ENCODE measurements at places on chromosomes 1 and 21. TPM values are rescaled to one million over a fixed set of nuclear protein-coding genes. Genes with fewer than 3 reads are reported as not detected.

GNG5 gene
- total RNA-seq, result 75.9 TPM

TAGLN2 gene
- 569 TPM for total RNA-seq

DNA sequence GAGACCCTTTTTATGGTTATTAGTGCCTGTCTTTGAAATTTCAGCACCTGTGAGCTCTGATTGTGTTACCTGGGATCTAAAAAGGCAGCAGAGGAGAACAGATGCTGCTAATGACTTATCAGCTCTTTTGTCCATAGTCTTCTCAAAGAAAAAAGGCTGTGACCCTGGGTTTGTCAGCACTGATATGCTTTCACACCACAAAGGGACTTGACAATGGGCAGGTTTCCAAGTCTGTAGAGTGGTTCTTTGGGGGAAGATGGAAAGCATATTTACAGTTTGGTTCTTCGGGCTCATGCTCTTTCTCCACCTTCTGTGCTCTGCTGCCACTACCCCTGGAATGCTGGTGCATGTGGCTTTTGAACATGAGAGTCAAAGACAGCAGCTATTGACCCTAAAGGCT lies 32.0 kb downstream of the DNAJC6 start:
- no peak for DNase-seq

DNA sequence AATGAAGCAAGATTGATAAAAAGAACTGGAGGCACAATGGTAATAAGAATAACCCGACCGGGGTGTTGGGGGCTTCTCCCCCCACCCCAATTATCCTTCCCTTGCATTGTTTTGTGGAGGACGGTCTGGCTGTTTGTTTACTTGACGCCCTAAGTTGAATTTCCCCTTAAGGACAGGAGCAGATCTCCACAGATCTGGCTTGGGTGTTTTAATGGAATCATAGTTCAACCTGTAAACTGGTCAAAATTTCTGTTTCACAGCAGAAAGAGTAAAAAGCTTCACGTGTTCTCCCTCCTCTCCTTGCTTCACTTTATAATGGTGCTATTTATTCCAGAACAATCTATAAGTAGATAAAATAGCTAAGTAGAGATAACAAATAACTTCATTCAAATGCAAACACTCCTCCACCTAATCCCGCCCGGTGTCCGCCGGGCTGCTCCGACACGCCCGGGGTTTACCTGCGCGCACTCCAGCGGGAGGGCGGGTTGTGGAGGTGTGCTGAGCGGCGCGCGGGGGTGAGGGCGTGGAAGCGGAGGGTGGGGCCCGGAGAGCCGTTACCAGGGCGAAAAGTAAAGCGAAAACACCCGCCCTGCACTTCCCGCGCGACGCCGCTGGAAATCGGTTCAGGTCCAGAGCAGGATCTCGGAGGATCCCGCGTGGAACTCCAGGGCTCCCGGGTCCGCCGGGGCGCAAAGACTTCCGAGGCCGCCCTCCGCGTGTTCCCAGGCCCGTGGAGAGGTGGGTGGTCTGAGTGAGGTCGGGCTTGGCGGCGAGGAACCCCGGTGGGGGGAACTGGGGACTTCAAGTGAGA lies 2.0 kb upstream of the ATF3 start:
- DNase-seq, result no peak

DNA sequence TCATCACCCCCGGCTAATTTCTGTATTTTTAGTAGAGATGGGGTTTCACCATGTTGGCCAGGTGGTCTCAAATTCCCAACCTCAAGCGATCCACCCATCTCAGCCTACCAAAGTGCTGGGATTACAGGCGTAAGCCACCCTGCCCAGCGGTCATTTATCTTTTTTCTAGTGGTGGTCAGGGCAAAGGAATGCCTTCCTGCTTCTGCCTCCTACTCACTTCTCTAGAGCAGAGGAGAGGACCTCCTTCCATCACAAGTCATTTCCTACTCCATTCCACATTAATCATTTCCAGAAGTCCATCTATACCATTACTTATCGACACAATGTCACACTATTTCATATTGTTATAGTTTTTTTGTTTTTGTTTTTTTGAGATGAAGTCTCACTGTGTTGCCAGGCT lies 13.3 kb downstream of the FBXO42 start:
- no peak for DNase-seq

DNA sequence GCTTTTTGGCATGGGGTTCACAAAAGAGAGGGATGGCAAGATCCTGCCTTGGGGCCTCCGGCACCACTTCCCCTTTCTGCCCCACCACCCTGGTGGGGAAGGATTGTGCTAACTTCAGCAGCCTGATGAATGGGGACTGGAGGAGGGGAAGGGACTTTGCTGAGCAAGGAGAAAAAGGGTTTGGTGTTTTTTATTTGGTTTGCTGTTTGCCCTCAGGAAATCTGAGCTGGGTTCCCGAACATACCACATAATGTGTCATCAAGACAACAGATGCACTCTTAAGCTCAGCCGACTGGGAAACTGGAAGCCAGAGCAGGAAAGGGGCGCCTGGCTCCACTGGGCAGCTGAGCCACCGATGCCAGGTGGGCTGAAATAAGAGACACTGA lies 19.8 kb downstream of the OLFML2B start:
- no peak for DNase-seq

DNA sequence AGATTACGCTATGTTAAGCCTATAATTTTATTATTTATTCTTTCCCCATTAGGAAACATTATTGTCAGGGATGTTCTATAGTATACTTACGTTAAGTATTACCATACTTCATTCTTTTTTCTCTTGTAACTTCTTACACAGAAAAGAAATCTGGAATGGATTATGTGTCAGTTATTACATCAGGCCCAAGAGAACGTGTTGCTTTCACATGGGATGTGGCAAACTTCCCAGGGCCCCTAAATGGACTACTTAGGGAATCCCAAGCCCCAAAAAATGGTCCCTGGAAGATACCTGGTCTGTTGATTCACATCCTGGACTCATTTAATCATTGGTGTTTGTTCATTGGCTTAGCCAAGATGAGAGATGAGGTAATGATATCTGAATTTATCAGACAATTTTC lies 249.8 kb downstream of the NRIP1 start:
- no peak for DNase-seq

HES5 gene
- total RNA-seq, result not detected

DNA sequence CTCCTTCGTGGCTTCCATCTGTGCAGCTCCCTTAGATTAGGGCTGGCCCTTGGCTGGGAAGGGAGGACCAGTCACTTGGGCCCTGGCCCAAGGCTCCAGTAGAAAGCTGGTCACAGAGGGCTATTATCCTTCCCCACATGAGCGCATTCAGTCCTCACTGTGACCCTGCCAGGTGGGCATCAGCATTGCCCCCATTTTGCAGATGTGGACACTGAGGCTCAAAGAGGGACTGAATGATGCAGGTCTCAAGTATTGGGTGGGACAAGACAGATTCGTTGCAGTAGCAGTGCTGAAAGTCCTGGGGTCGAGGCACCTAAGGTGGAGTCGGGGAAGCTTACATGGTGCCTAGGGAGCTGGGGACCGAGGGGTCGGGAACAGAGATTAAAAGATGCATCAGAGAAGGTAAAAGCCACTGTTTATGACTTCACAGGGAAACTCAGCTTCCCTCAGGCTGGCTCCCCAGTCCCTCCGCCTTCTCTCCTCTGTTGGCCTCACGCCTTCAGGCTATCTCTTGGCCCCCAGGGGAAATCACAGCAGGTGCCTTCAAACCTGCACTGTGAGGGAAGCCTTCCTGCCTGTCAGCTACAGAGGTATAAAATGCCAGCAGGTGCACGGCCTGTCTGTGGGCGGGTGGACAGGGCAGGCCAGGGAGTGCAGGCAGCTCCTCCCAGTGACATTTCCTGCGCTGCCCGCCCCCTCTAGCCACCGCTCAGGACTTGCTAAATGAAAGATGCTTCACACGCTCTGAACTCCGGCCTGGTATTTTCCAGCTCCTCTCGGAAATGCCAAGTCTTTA lies 178.4 kb downstream of the GRIK3 start:
- no peak for DNase-seq

ZNF684 gene
- 2.5 TPM for total RNA-seq

CLEC20A gene
- not detected for total RNA-seq
